ENCODE measurements at places on chromosomes 2 and 18. TPM values are rescaled to one million over a fixed set of nuclear protein-coding genes. Genes with fewer than 3 reads are reported as not detected.

Gene COL6A3
- 7.9 TPM for total RNA-seq

Gene IL36RN
- total RNA-seq, result not detected

Gene MARCO
- total RNA-seq, result not detected

Gene CENPA
- 27.3 TPM for total RNA-seq

Gene SLC14A1
- 6.0 TPM for total RNA-seq

Gene ABCG8
- 0.23 TPM for total RNA-seq

Gene PLGLB2
- 2.0 TPM for total RNA-seq

Gene VAMP5
- total RNA-seq, result 41.3 TPM

Gene IHH
- total RNA-seq, result 0.09 TPM
